ENCODE measurements at places on chromosomes 3 and 15. TPM values are rescaled to one million over a fixed set of nuclear protein-coding genes. Genes with fewer than 3 reads are reported as not detected.
A peak's percentile ranks its signal among the peaks of the same experiment; 100 is the strongest.

- no peak overlapping the region for H3K27ac ChIP-seq
- peaks cover 19% of the 10 kb centered on the region for H3K36me3 ChIP-seq
- H3K27me3 ChIP-seq, result no peaks in the 10 kb centered on the region
Observed at GRCh38 chr3:101802179-101802578, 23.2 kb downstream of the NXPE3 start.

DNA sequence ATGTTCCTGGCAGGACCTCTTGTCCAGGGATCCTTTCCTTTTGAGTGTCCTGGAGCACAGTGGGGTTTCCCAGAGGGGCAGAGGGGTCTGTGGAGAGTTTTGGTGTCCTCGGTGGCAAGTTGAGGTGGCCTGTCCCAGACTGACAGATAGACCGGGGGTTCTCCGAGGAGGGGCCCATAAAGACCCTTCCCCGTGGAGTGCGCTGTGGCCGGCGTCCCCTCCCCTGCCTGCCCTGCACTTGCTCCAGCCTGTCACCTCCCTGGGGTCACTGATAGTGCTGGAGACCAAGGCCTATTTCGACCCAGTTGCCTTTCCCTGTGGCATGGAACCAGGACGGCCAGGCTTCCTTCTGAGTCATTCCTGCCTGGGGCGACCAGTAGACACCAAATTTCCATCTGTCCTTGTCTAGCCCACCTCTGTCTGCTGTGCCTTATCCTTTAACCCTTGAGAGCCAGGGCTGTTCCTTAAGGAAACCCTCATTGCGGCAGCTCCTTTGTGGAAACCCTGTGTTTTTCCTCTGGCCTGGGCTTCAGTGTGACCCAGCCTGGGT is 2.9 kb downstream of the MUC4 start:
- H3K4me1 ChIP-seq, result peaks cover 12% of the 10 kb centered on the region
- H3K27ac ChIP-seq, result no peak overlapping the region
- H3K36me3 ChIP-seq, result no peaks in the 10 kb centered on the region
- DNase-seq, result no peak
- peaks cover 9% of the 10 kb centered on the region for H3K27me3 ChIP-seq

GRCh38 chr3:167773584-167773983 is 38.1 kb downstream of the SERPINI1 start:
- no peak overlapping the region for H3K27ac ChIP-seq
- no peak overlapping the region for H3K4me3 ChIP-seq
- DNase-seq, result no peak
- H3K36me3 ChIP-seq, result no peaks in the 10 kb centered on the region
- H3K27me3 ChIP-seq, result no peaks in the 10 kb centered on the region

- no peaks in the 10 kb centered on the region for H3K36me3 ChIP-seq
- peaks cover 13% of the 10 kb centered on the region for H3K4me1 ChIP-seq
- H3K4me3 ChIP-seq, result no peak overlapping the region
- H3K27me3 ChIP-seq, result no peaks in the 10 kb centered on the region
- H3K27ac ChIP-seq, result no peak overlapping the region
Observed at GRCh38 chr15:39360452-39360851, 220.4 kb upstream of the THBS1 start.

GRCh38 chr3:108064293-108064887 is 26.4 kb downstream of the CD47 start:
- H3K4me1 ChIP-seq, result no peaks in the 10 kb centered on the region
- no peak overlapping the region for H3K4me3 ChIP-seq
- DNase-seq, result no peak
- H3K27ac ChIP-seq, result no peak overlapping the region
- H3K27me3 ChIP-seq, result no peaks in the 10 kb centered on the region

DNA sequence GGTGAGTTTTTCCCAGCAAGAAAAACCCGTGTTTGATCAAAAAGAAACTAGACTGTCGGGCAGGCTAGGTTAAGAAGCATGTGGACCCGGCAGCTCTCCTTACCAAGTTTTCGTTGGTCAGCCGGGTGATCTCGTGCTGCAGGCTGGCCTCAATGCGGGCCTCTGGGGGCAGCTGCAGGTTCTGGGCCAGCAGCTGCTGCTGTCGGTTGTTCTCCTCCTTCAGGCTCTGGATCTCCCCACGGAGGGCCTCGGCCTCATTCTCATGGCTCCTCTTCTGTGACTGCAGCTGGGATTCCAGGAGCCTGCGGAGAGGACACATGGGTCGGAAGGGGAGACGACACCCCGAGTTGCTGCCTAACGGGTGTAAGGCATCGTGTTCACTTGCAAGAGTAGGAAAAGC is 44.5 kb upstream of the MYO5C start:
- no peaks in the 10 kb centered on the region for H3K4me1 ChIP-seq
- no peaks in the 10 kb centered on the region for H3K27me3 ChIP-seq
- no peak overlapping the region for H3K4me3 ChIP-seq
- peaks cover 32% of the 10 kb centered on the region for H3K36me3 ChIP-seq
- no peak overlapping the region for H3K27ac ChIP-seq

DNA sequence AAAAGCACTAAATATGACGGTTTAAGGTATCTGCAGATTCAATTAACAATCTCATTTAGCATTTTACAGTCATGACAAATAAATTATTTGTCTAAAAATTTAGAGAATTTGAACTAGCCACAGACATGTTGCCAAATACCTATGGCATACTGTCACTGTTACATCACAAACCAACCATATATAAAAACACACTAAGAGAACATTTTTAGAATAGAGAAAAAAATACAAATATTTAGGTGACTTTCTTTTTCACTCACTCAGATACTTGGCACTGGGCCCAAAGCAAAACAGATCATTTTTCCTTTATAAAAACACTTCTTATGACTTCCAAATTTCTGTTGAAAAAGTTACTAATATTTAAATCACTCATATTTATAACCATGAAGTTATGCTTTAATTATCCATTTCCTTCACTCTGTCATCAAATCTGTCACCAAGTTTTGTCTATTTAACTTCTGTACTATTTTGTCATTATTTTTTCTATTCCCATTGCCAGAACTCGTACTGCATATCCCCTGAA is 644.7 kb downstream of the OTOL1 start:
- H3K27me3 ChIP-seq, result no peaks in the 10 kb centered on the region
- no peak overlapping the region for H3K27ac ChIP-seq
- no peaks in the 10 kb centered on the region for H3K36me3 ChIP-seq
- no peaks in the 10 kb centered on the region for H3K4me1 ChIP-seq
- no peak overlapping the region for H3K4me3 ChIP-seq

DNA sequence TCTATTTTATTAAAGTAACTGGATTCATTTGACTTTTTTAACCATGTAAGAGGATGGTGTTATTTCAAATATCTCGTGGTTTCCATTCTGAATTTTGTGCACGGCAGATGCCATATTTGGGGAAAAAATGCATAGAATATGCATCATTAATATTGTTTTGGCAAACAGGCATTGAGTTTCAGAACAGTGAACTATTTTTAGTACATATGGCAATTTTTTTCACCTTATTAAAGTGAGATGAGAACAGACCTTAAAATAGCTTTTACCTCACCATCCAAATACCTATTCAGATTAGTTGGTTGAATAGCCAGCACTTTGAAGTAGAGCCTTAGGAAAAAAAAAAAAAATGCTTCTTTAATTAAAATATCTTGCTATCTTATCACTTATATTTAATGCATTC is 117.3 kb upstream of the FLNB start:
- no peaks in the 10 kb centered on the region for H3K27me3 ChIP-seq
- no peak for DNase-seq
- H3K4me3 ChIP-seq, result no peak overlapping the region
- H3K27ac ChIP-seq, result no peak overlapping the region
- peaks cover 12% of the 10 kb centered on the region for H3K36me3 ChIP-seq

- H3K4me3 ChIP-seq, result no peak overlapping the region
- H3K4me1 ChIP-seq, result no peaks in the 10 kb centered on the region
- no peak for DNase-seq
- H3K27ac ChIP-seq, result no peak overlapping the region
- H3K36me3 ChIP-seq, result no peaks in the 10 kb centered on the region
- no peaks in the 10 kb centered on the region for H3K27me3 ChIP-seq
Observed at GRCh38 chr3:68256635-68257223, 602.3 kb upstream of the SUCLG2 start.

DNA sequence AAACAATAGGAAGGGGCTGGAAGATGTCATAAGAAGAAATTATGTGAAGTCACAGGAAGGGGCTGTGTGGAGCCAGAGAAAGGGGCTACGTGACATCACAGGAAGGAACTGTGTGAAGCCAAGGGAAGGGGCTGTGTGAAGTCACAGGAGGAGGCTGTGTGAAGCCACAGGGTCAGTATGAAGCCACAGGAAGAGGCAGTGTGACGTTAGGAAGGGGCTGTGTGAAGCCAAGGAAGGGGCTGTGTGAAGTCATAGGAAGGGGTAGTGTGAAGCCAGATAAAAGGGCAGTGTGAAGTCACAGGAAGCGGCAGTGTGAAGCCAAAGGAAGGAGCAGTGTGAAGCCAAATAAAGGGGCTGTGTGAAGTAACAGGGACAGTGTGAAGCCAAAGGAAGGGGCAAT is 32.5 kb downstream of the GASK1A start:
- H3K36me3 ChIP-seq, result no peaks in the 10 kb centered on the region
- DNase-seq, result no peak
- no peaks in the 10 kb centered on the region for H3K4me1 ChIP-seq
- no peak overlapping the region for H3K4me3 ChIP-seq
- no peak overlapping the region for H3K27ac ChIP-seq
- no peaks in the 10 kb centered on the region for H3K27me3 ChIP-seq

- DNase-seq, result no peak
- H3K36me3 ChIP-seq, result no peaks in the 10 kb centered on the region
- H3K4me1 ChIP-seq, result no peaks in the 10 kb centered on the region
- no peaks in the 10 kb centered on the region for H3K27me3 ChIP-seq
Observed at GRCh38 chr15:62873203-62873602, 169.3 kb upstream of the TPM1 start.

GRCh38 chr15:34851751-34852150 is 56.4 kb upstream of the ACTC1 start:
- no peak for DNase-seq
- no peaks in the 10 kb centered on the region for H3K27me3 ChIP-seq
- H3K27ac ChIP-seq, result no peak overlapping the region
- H3K36me3 ChIP-seq, result peaks cover 15% of the 10 kb centered on the region
- H3K4me3 ChIP-seq, result no peak overlapping the region

- no peaks in the 10 kb centered on the region for H3K36me3 ChIP-seq
- H3K4me1 ChIP-seq, result no peaks in the 10 kb centered on the region
- H3K4me3 ChIP-seq, result no peak overlapping the region
- no peak for DNase-seq
- peaks cover 8% of the 10 kb centered on the region for H3K27me3 ChIP-seq
Observed at GRCh38 chr15:48090666-48091065, 30.1 kb upstream of the SLC24A5 start.

GRCh38 chr3:135034291-135034768 is 239.3 kb downstream of the EPHB1 start:
- H3K27me3 ChIP-seq, result peaks cover 6% of the 10 kb centered on the region
- no peak for DNase-seq
- no peak overlapping the region for H3K27ac ChIP-seq
- H3K36me3 ChIP-seq, result no peaks in the 10 kb centered on the region
- H3K4me3 ChIP-seq, result no peak overlapping the region
- H3K4me1 ChIP-seq, result no peaks in the 10 kb centered on the region

DNA sequence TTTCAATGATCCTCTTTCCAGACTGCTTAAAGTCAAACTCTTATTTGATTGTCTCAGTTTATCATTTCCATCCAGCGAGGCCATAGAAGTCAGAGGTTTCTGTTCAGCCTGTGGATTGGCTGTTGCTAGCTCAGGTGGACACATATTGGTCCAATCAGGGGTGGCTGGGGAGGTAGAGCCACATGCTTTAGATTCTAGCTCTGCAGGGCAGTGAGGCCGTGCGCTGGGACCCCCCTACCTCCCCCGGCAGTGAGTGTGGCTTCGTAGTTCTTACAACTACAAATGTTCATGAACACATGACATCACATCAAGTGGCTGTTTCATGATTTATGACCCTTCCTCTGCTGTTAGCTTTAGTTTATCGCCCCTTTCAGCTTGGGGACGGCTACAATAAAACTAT is 18.0 kb downstream of the APOD start:
- no peak for DNase-seq
- H3K36me3 ChIP-seq, result no peaks in the 10 kb centered on the region
- H3K4me3 ChIP-seq, result no peak overlapping the region
- H3K27ac ChIP-seq, result no peak overlapping the region
- H3K27me3 ChIP-seq, result peaks cover 6% of the 10 kb centered on the region

DNA sequence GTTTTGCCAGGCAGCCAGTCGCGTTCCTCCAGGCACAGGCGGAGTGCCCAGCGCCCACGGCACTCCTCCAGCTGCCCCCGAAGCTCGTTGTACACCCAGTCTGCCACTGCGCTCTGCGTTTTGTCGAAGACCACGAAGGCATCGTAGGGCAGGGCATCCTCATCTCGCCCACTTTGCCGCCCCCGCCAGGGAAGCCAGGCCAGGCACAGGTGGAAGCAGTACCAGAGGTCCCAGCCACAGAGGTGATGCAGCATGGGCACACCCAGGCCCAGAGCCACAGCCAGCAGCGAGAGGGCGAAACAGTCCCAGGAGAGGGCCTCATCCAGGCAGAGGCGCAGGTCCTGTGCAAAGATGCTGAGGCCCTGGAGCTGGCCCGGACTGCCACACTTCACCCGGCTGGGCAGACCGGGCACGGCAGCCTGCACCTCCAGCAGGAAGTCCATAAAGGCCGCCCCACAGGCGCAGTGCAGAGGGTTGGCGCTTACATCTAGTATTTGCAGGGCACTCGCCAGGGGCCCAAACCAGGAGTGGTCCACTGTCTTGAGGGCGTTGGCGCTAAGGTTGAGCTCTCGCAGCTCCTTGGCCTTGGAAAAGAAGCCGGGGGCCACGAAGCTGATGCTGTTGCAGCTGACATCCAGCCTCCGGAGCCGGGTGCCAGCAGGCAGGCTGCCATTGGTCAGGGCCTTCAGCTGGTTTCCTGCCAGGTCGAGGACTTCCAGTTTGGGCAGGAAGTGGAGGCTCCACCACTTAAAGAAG is 3.7 kb downstream of the TLR9 start:
- peak overlapping the region; percentile 19 for H3K4me3 ChIP-seq
- H3K27ac ChIP-seq, result no peak overlapping the region
- DNase-seq, result no peak
- no peaks in the 10 kb centered on the region for H3K27me3 ChIP-seq

DNA sequence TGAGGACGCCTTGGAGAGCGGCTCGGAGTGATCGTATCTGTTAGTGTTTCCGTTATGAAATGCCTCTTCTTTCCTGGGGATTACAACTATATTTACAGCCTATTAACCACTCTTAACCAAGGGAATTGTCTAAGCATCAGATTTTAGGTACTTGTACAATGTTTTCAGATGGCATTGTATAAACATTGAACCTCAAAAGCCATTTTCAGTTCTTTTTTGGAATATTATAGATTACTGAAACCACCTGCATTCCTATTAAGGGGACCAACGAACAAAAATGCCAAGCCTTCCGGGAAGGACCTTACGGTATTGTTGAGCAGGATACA is 1.1 kb downstream of the NEO1 start:
- H3K27me3 ChIP-seq, result no peaks in the 10 kb centered on the region
- peak overlapping the region; percentile 72 for H3K4me3 ChIP-seq
- no peaks in the 10 kb centered on the region for H3K36me3 ChIP-seq
- H3K4me1 ChIP-seq, result peaks cover 26% of the 10 kb centered on the region

- H3K27me3 ChIP-seq, result no peaks in the 10 kb centered on the region
- H3K36me3 ChIP-seq, result no peaks in the 10 kb centered on the region
- H3K4me1 ChIP-seq, result no peaks in the 10 kb centered on the region
Observed at GRCh38 chr15:72923289-72923688, 129.0 kb upstream of the NEO1 start.

The PLAAT1 gene
- total RNA-seq, result not detected

The PPP2R3A gene
- total RNA-seq, result 9.0 TPM

The PAK6 gene
- total RNA-seq, result 5.6 TPM

The SEMA3B gene
- total RNA-seq, result 77.6 TPM

The MED12L gene
- 0.44 TPM for total RNA-seq

The NUP210 gene
- 22.2 TPM for total RNA-seq

The GPR62 gene
- total RNA-seq, result not detected

The GLDN gene
- total RNA-seq, result 34.5 TPM

The GOLGA6L7 gene
- not detected for total RNA-seq

The CMTM8 gene
- total RNA-seq, result 25.6 TPM
